ENCODE measurements at places on chromosomes 3 and 15.

DNA sequence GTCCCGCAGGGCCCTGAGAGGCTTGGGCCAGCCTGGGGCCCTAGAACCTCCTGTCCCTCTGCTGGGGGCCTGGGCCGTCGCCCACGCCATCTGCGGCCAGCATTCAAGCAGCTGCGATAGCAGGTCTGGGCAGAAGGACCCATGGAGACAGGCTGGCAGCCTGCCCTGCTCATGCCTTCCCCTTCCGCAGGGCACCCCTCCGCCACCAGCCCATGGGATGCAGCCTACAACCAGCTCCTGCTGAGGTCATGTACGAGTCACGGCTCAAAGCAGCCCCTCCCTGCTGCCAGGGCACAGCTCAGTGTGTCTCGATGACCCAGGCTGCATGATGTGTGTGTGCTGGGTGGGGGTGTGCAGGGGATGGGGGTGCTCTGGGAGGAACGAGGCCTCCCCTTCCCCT lies 27.8 kb downstream of the DUSP7 start:
- DNase-seq = no peak

DNA sequence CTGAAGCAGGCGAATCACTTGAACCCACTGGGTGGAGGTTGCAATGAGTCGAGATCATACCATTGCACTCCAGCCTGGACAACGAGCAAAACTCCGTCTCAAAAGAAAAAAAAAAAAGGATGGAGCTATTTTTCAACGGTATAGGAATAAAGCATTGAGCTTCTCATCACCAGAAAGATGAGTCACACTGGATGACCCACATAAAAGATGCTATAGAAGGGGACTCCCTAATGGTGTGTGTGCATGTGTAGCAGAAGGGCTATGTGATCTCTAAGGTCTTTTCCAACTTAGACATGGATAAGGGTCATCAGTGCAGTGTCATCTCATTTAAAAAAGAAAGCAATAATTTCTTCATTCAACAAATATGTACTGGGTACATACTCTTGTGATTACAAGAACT lies 476.0 kb downstream of the MFSD1 start:
- no peak for DNase-seq

- no peak for DNase-seq
Observed at GRCh38 chr15:83654379-83655236, 685 bp downstream of the ADAMTSL3 start.

- no peak for DNase-seq
Observed at GRCh38 chr15:24955531-24955921, 739 bp downstream of the SNRPN start.

GRCh38 chr3:88896026-88896425 lies 211.4 kb upstream of the EPHA3 start:
- DNase-seq = no peak

- DNase-seq = peak; percentile 56
Observed at GRCh38 chr3:13884851-13885703, 5.2 kb upstream of the WNT7A start.

DNA sequence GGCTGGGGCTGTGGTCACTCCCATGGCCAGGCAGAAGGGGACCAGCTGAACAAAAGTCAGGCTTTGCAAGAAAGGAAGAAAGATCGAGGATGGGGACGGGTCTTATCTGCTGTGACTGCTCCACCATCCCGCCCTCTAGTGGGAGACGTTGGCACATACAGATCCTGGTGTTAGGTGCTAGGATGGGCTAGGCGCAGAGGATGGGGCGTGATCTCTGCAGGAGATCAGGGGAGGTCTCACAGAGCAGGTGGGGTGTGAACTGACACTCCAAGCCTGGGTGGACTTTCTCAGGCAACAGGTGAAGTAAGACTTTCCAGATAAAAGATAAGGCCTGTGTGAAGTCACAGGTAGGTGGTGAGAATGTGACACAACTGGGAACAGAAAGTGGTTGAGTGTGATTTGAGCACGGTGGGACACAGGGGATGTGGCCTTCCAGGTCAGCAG lies 141.9 kb upstream of the SMAD3 start:
- DNase-seq = no peak

DNA sequence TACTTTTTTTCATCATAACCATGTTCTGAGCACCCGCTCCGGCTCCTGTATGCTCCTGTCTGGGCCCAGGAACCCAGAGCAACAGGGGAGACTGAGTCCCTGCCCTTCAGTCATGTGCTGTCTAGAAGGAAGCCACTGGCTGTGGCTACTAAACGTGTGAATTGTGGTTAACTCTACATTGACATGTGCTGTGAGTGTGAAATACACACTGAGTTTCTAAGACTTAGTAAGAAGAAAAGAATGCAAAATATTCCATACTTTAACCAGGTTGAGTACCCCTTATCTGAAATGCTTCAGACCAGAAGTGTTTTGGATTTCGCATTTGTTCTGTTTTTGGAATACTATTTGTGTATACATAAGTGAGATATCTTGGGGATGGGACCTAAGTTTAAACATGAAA lies 42.8 kb upstream of the CGNL1 start:
- DNase-seq = no peak

DNA sequence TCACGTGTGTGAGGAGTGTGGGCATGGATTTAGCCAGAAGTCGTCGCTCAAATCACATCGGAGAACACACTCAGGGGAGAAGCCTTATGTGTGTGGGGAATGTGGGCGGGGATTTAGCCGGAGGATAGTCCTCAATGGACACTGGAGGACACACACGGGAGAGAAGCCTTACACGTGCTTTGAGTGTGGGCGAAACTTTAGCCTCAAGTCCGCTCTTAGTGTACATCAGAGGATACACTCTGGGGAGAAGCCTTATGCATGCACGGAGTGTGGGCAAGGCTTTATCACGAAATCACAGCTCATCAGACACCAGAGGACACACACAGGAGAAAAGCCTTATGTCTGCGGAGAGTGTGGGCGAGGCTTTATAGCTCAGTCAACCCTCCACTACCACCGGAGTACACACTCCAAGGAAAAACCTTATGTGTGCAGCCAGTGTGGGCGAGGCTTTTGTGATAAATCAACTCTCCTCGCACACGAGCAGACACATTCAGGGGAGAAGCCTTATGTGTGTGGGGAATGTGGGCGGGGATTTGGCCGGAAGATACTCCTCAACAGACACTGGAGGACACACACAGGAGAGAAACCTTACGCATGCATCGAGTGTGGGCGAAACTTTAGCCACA lies 28.1 kb downstream of the ZNF589 start:
- DNase-seq = peak; percentile 26

DNA sequence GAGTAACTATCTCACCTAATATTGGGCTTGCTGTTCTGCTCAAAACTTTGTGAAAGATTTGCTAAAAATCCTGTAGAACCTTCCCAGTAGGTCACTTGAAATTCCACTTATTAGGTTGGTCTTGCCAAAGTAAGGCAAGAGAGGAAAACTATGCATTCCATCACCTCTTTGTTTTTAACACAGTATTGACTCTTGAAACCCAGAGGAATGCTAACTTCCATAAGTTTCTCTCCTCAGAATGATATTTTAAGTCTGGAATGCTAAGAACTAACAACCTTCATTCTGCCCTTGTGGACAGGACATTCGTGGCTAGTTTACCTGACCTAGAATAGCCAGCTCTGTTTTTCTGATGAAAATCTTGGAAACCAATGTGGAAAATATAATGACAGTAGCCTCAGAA lies 154.5 kb downstream of the TMCO5A start:
- DNase-seq = no peak

GRCh38 chr3:113265231-113265630 lies 53.9 kb downstream of the BOC start:
- DNase-seq = no peak

DNA sequence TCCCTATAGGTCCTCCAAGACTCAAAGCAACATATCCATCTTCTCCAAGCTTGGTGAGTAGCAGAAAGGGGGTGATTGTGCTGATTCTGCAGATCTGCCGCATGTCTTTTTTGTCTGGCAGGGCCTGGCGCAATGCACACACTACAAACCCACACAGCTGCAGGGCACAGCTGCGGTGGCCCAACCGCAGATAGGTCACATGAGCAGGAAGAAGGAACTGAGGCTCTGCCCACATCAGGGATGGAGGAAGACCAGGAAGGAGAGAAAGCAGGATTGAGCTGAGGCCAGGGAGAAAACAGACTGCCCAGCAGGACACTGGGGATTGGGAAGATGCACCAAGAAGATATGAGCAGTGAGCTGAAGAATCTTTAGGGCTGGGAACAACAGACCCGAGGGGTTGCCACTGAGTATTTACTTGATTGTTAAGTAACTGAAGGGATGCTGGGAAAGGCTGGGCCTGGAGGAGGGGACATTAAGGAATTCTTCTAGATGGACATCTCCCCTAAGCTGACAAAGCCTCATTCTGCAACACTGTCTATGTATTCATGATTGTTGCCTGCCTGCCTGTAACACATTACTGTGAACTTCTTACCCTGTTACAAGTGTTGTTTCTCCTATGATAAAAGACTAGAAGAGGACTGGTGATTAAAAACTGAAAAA lies 126.7 kb downstream of the MYLK start:
- DNase-seq = no peak

GRCh38 chr3:31439890-31440750 lies 92.6 kb upstream of the STT3B start:
- no peak for DNase-seq

DNA sequence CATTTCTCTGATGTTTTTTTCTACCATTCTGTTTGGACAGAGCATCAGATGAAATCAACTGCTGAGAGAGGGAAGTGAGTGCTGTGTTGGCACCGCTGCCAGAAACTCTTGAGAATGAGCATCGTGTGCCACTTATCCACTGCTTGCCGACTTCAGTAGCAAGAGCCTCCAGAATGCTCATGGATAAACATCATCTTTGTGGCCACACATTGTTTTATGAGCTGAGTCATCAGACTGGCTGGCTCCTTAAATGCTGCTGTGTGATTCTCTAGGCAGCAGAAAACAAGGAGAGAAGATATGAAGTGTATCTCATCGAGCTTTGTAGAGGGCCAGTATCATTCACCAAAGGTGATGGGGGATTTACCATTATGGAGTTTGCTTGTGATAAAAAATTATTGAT lies 3.4 kb upstream of the DOCK3 start:
- DNase-seq = no peak

- peak; percentile 82 for DNase-seq
Observed at GRCh38 chr15:63600616-63601025, 3.4 kb downstream of the FBXL22 start.

DNA sequence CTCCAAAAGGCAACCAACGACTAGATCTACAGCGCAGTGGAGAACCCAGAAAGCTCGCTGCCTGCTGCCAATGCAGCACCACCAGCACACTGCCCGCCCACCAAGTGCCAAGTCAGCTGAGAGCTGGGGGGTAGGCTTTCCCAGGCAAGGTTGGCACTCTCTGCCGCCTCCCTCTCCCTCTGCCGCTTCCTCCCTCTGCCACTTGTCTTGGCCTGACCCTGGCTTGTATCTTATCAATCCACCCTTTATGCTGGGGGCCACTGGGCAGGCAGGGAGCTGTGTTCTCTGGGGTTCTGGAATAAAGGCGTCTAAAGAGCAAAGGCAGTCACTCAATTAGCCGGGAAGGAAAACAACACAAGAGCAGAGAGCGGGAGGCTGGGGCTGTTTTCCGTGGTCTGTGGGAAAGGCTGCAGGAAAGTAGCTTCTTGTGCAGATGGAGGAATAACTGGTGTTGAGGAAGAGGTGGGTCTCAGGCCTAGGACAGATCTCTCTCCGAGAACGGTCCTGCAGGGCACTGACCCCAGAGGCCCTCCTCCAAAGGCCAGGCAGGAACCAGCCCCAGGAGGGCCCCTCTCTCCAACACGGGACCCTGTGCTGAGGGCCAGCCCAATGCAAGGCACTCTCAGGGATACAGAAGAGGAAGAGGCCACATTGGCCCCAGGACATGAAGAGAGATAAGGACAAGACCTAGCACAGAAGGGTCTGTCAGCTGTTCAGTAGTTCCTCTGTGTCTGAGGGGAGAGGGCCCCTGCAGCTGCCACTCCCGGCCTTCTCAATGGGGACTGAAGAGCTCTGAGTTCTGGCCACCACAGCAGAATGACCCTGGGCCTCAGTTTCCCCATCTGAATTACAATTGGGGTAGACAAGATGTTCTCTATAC lies 30.8 kb downstream of the ACSBG1 start:
- DNase-seq = no peak

DNA sequence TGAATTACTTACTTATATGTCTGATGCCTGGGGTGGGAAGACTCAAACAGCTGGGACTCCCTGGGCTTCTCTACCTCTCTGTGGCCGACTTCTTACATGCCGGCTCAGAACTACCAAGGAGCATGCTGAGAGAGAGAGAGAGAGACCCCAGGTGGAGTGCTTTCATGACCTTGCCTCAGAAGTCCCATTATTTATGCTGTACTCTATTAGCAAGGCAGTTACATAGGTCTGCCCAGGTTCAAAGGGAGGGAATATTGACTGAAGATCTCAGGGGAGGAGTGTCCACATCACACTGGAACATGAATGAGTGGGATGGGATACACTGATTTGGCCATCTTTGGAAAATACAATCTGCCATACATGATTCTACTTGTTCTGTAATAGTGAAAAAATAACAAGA lies 16.2 kb downstream of the CCDC32 start:
- DNase-seq = no peak

DNA sequence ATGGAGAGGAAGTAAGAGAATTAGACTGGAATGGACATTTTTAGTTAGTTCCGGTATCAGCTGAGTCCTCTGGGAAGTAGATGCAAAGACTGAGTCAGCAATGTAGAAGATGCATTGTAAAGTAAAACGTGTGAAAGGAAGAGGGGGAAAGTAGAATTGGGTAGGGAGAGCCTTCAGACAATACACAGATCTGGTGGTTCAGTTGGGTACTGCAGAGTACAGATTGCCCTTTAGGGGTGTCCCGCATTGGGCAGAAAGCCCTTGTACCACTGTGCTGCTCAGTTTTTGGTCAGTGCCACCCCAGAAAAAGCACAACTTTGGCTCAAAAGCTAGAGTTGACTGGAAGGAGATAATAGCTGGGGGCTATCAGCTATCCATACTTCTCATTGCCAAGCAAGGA lies 247.4 kb downstream of the KBTBD8 start:
- DNase-seq = no peak

GRCh38 chr3:4741404-4742307 lies 237.6 kb upstream of the BHLHE40 start:
- no peak for DNase-seq

DNA sequence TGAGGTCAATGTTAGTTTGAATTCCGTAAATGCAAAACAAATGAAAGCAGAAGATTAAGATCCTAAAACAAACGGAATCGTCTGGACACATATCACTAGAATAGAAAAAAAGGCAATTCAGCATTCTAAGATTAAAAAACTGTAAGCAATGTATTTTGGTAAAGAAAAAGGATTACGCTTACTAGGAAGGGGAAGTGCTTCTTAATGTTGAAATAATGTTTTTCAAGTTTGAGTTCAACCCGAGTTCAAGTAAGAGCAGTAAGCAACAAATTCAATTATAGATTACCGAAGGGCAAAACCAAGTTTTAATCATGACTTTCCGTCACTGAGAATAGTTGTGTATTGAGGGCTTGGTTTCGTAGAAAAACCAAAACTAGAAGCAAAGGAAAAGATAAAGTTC lies 637 bp downstream of the CIP2A start:
- no peak for DNase-seq

DNA sequence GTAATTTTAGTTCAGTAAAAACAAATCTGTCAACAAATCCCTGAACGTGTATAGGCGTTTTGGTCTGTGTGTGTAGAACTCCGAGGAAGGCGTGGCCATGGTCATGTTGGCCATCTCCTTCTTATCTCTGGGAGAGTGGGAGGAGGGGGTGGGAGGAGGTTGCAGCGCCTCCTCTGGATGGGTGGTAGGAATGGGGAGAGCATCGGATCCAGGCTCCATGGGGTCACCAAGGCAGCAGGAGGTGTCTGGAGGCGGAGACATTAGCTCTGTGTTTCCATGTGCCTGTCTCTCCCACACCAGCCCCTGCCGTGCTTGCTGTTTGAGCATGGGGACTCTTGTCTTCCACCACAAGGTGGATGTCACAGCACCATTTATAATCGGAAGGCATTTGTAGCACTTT lies 34.5 kb upstream of the TRPM1 start:
- no peak for DNase-seq

- DNase-seq = no peak
Observed at GRCh38 chr3:171528102-171528501, 67.9 kb upstream of the TNIK start.

Measured in stimulated activated CD8-positive, alpha-beta memory T cell treated with anti-CD3 and anti-CD28 coated beads, Interleukin-4, amount 100 ng/mL, for 4 hours (primary cell).